ENCODE measurements at places on chromosomes 4 and X. TPM values are rescaled to one million over a fixed set of nuclear protein-coding genes. Genes with fewer than 3 reads are reported as not detected.

Gene ADH7
- polyA plus RNA-seq, result not detected

Gene ABLIM2
- polyA plus RNA-seq, result 0.40 TPM

Gene H2AZ1
- 867 TPM for polyA plus RNA-seq

Gene CYTL1
- polyA plus RNA-seq, result not detected

Gene ABCG2
- 29.0 TPM for polyA plus RNA-seq

Gene ODAPH
- 0.57 TPM for polyA plus RNA-seq

Gene FUNDC2
- polyA plus RNA-seq, result 63.5 TPM

Gene TASL
- not detected for polyA plus RNA-seq

Gene ABHD18
- 4.6 TPM for polyA plus RNA-seq

Gene SORCS2
- 4.6 TPM for polyA plus RNA-seq

Gene MID1
- 58.3 TPM for polyA plus RNA-seq

Gene IDH3G
- 58.5 TPM for polyA plus RNA-seq

Gene TMEM255A
- not detected for polyA plus RNA-seq

Gene ASB12
- polyA plus RNA-seq, result not detected

Gene DRD5
- polyA plus RNA-seq, result not detected

Gene RBBP7
- 222 TPM for polyA plus RNA-seq

Measured in A549 (cell line).